Activated CD4-positive, alpha-beta T cell treated with anti-CD3 and anti-CD28 coated beads, Interleukin-2, amount 50 U/mL, for 24 hours (primary cell): ENCODE measurements at places on chromosomes 7 and 10.

- no peak for DNase-seq
These were observed 439 bp downstream of the IQUB start for GRCh38 chr7:123533929-123534382.

GRCh38 chr10:101840741-101841453 lies 2.7 kb downstream of the KCNIP2 start:
- DNase-seq = peak; percentile 63

GRCh38 chr10:24900888-24901685 lies 51.3 kb downstream of the PRTFDC1 start:
- no peak for DNase-seq

- no peak for DNase-seq
These were observed 947.1 kb upstream of the MBL2 start for GRCh38 chr10:53719658-53720057.

GRCh38 chr10:112784022-112784461 lies 166.0 kb upstream of the TCF7L2 start:
- no peak for DNase-seq

DNA sequence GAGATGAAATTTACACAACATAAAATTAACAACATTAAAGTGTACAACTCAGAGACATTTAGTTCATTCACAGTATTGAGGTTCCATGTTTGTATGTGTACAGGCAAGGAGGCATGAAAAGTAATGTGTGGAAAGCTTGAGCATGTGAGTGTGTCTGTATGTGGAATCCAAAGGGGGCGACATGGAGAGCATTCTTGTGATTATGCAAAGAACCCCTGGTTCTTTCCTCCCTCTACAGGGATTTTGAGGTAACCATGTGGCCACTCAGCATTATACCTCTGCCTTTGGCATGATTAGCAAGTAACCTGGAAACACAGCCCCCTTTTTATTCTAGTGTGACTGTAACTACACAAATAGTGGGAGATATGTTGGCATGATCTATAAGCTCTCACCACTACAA lies 21.0 kb downstream of the OR2F1 start:
- DNase-seq = no peak

DNA sequence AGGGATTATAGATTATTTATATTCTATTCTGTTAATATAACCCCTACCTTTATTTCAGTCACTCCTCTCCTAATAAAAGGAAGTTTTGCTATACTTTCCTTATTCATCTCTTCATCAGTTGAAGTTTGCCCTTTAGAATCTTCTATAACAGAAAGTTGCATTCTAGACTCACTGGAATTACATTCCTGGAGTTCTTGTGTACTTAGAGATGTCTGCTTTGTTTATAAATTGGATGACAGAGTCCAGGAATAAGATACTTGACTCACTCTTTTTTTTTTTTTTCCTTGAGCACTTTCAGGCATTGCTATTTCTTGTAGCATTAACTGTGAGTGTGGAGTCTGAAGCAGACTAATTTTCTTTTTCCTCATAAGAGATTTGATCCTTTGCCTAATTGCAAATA lies 640.8 kb downstream of the XPNPEP1 start:
- no peak for DNase-seq

GRCh38 chr10:30550967-30551815 lies 78.4 kb downstream of the LYZL2 start:
- no peak for DNase-seq
